A549 treated with Hydrocortisone at 1 μM for 4 hours (cell line): ENCODE measurements at places on chromosomes 11 and 22. TPM values are rescaled to one million over a fixed set of nuclear protein-coding genes. Genes with fewer than 3 reads are reported as not detected.

The LDLRAD3 gene
- 23.9 to 33.0 TPM (median 29.4 TPM) in 5 replicates for total RNA-seq

The DCHS1 gene
- 0.09 to 0.10 TPM (median 0.09 TPM) in 5 replicates for total RNA-seq

The SCGB2A2 gene
- total RNA-seq = not detected in 5 replicates

The PGA4 gene
- total RNA-seq = 0.18 TPM in 1 of 5 replicates, not detected in the others

The SLC5A12 gene
- not detected in 5 replicates for total RNA-seq

The OR4C5 gene
- not detected in 5 replicates for total RNA-seq

The PTGDR2 gene
- 0.03 to 0.12 TPM (median 0.05 TPM) in 4 of 5 replicates, not detected in the other for total RNA-seq

The PRG3 gene
- not detected in 5 replicates for total RNA-seq

The FXYD2 gene
- 11.5 to 19.3 TPM (median 16.3 TPM) in 5 replicates for total RNA-seq

The RAG1 gene
- total RNA-seq = 0.14 to 0.63 TPM (median 0.25 TPM) in 5 replicates

The KRTAP5-5 gene
- total RNA-seq = not detected in 5 replicates

The DNAJC24 gene
- total RNA-seq = 7.8 to 12.9 TPM (median 9.5 TPM) in 5 replicates

The ART1 gene
- not detected in 5 replicates for total RNA-seq

The CHRM1 gene
- total RNA-seq = 0.06 to 0.13 TPM (median 0.08 TPM) in 5 replicates

The ARHGAP32 gene
- total RNA-seq = 2.8 to 4.9 TPM (median 4.0 TPM) in 5 replicates

The OR8G5 gene
- total RNA-seq = not detected in 5 replicates
